ENCODE measurements at places on chromosomes 12 and 14. TPM values are rescaled to one million over a fixed set of nuclear protein-coding genes. Genes with fewer than 3 reads are reported as not detected.

DNA sequence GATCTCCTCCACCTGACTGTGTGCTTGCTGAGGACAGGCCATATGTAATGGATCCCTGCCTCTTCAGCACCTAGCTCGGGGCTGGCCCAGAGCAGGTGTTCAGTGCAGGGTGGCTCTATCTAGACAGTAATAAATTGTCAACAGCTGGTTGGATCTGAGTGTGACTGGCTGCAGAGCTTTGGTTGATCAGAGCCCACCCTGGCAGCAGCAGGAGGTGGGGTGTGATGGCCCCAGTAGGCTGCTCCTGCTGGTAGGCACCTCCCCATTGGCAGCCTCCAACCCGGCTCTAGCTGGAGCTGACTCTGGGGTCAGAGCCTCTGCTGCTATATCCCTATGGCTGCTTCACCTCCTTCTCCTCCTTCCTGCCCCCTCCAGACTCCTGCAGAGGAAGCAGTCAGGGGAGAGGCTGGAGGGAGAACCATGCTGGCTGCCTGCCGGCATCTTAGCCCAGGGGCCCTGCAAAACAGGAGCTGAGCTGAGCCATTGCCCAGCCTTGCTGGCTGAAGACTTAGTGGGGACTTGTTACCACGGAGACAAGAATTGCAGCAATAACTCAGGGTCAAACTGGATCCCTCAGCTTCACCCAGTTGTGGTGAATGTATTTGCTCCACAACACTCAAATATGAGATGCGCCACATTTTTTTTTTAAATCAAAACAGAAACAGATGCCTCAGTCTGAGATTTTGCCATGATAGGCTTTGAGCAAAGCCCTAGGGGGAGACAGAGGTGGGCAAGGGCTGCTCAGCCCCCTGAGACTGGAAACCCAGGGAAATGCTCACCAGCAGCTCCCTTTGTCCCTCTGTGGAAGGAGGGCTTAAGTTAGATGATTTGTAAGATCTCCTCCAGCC is 22.2 kb downstream of the TMEM63C start:
- DNase-seq: no peak

DNA sequence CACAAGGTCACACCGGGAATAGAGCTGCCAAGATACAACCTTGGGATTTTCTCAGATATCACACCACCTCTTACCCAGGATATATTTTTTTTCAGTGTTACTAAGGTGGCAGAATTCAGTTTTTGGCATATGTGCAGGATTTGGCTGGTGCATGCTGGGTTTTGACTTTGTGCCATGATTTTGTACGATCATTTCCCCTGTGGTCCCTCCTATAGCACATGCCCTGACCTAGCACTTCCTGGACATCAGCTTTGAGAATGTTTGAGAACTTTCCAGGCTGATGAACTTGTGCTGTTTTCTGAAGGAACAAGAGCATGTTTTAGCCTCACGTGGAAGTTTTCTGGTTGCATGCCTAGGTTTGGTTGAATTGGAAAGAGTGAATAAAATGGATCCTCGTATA is 11.0 kb upstream of the TBPL2 start:
- DNase-seq: no peak

The AICDA gene
- not detected for polyA plus RNA-seq

GRCh38 chr14:77139540-77140358 is 1.8 kb downstream of the ZDHHC22 start:
- DNase-seq: no peak

- DNase-seq: no peak
Measured at GRCh38 chr12:78156751-78157150, 326.1 kb downstream of the NAV3 start.

The ZFYVE21 gene
- 41.4 TPM for polyA plus RNA-seq

The P2RX2 gene
- polyA plus RNA-seq: 0.44 TPM

DNA sequence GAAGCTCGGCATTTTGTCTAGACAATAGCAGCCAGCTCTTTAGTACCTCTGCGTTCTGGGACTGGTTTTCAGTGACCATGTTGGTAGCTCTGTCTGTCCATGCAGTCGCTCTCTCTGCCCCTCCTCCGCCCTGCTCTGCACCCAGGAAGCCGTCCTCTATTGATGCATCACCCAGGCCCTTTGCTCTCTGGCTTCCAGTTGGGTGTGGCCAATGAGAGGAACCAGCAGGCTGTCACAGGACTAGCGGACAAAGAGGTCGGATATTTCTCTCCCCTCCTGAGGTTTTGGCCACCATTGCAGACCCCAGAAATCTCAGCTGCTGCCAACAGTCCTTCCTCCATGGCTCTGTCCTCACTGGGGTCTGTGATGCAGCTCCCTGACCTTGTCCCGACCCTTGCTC is 180.6 kb downstream of the TMEM132D start:
- DNase-seq: no peak

The LRRC74A gene
- polyA plus RNA-seq: not detected

DNA sequence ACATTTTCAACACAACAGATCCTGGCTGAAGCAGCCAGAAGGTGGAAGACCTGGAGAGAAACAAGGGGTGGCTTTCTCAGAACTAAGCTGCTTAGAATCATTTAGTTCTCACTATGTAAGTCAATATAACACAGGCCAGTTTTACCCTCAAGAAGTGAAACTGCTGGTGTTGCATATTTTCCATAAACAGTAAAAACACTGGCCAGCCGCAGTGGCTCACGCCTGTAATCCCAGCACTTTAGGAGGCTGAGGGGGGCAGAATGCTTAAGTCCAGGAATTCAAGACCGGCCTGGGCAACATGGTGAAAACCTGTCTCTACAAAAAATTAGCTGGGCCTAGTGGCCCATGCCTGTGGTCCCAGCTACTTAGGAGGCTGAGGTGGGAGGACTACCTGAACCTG is 11.6 kb downstream of the STX2 start:
- no peak for DNase-seq

The GNB3 gene
- polyA plus RNA-seq: 11.6 TPM

DNA sequence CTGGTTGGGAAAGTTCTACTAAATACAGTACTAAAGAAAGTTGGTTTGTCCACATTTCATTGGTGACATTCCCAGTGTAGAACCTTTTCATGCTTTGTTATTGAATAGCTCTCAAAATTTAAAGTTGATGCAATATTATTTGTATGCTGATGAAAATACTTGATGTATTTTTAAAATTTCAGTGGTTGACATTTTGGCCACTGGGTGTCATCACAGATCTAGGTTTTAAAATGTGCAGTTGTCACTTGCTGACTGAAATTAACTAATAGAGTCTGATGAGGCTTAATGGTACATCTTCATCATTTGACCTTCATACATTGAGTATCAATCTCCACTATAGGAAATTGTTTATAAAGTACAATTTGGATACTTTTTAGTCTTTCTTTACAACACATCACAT is 37.1 kb downstream of the CMAS start:
- peak; percentile 31 for DNase-seq

DNA sequence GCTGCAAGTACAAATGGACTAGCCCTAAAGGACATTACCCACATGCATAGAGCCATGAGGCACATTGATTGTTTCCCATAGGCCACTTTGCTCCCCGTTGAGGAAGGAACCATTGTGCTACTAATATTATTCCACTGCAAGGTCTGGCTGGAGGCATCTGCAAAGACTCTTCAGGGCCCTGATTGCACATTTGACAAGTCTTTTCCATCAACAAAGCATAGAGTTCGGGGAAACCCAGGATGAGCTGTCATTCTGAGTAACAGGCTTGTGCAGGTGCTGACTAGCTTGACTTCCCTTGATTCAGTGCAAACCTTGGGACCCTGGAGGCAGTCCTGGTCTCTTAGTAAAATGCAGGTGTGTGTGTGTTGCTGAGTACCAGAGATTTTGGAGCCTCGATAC is 73.8 kb downstream of the SUSD6 start:
- DNase-seq: no peak

DNA sequence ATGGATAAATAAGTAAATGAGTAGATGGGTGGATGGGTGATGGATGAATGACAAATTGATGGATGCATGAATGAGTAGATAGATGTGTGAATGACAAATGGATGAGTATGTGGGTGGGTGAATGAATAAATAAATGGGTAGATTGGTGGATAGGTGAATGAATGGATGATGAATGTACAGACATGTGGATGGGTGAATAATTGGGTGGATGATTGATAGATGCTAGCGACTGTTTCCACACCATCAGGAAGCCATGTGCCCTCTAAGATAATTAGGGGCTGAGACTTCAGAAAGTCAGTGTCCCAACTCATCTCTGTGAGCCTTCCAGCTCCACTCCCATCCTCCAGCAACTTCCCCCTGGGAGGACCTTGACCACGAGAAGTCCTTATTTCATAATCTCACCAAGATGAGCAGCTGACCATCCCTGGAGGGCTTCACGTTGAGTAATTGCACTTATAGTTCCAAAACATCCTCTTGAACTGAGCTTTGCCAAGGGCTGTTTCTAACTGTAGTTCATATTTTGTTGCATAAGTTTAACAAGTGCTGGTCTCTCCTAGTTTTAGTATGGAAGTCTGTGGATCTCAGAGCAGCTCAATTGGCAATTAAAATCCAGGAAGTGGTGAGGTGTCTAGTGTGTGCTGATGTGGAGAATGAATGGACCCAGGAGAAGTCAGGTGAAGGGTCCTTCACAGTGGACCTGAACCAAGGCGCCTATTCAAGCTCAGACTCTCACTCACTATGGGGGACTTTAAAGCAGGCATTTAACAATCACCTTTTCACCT is 295.7 kb downstream of the ADGRD1 start:
- DNase-seq: no peak

- no peak for DNase-seq
Measured at GRCh38 chr12:123813349-123813748, 51.2 kb downstream of the DNAH10 start.

GRCh38 chr12:53963434-53964314 is 9.0 kb downstream of the HOXC12 start:
- no peak for DNase-seq

GRCh38 chr12:7695566-7696197 is at the start of gene GDF3:
GDF3 (minus strand) TSS chr12:7695775; CDS start chr12:7695728, 47 bp downstream.
- DNase-seq: peak; percentile 51

GRCh38 chr12:89832336-89832735 is 123.7 kb upstream of the ATP2B1 start:
- DNase-seq: no peak

DNA sequence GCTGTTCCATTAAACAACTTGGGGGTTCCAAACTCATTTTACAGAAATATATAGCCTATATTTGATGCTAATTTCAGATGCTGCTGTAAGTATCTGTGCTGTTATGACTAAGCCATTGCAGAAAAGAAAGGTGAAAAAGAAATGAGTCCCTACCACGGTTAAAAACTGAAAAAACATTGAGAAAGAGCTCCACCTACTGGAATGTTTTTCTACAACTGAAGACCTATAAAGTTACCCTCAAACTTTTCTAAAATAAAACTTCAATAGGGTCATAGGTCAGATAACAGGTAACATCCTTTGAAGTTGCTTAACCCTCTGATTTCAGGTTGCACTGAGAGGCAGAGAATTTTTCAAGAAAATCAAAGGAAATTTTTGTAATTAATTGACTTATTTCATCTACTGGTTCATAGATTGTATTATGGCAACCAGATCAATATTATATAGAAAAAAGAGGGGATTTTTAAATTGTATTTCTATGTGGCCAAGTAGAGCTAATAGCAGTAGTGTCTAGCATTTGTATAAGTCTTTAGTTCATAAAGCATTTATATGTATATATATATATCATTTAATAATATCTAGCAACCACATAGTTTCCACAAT is 279.9 kb downstream of the RPS29 start:
- no peak for DNase-seq

The BIN2 gene
- polyA plus RNA-seq: 9.8 TPM

DNA sequence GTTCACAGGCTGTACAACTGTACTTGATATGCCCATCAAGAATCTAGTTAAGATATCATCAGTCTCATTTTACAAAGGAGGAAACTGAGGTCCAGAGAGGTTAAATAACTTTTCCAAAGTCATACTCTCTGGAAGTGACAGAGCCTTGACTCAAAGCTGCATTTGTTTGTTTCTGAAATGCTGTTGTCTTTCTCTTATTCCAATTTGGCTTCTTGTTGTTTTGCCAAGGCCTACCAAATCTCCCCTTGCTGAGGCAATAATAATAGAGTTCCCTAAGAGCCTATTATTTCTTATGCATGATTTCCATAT is 79.8 kb upstream of the C12orf71 start:
- no peak for DNase-seq

DNA sequence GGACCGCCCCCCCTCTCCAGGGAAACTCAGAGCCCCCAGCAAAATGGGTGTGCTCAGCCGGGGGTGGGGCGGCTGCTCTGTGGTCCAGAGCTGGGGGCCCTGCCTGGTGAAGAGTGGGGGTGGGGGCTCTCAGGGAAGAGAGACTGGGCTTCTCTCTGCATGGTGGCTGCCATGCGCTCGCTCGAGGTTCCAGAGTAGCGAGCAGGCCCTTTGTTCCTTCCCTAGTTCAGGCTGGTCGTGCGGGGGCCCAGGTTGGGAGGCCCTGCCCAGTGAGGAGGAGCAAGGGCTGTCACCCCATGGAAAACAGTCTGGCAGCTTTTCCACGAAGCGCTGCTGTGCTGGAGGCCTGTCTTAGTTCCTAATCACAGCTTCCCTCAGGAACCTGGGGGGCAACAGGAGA is 134.6 kb downstream of the AEBP2 start:
- no peak for DNase-seq

The ACVRL1 gene
- 27.6 TPM for polyA plus RNA-seq

DNA sequence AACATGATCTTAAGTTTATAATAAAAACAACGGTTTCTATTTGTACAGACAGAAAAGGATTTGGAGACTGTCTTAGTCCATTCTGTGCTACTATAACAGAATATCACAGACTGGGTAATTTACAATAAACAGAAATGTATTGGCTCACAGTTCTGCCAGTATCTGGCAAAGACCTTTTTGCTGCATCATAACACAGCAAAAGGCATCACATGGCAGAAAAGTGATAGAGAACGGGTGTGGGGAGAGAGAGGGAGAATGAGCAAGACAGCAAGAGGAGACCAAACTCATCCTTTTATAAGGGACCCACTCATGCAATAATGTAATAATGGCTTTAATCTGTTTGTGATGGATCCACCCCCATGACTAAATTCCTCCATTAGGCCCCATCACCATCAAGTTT is 17.0 kb upstream of the NUDT4 start:
- DNase-seq: no peak

- DNase-seq: peak; percentile 82
Measured at GRCh38 chr14:22872033-22872832, 693 bp downstream of the LRP10 start.

The PGAM5 gene
- polyA plus RNA-seq: 12.7 TPM

The FERMT2 gene
- polyA plus RNA-seq: 50.2 TPM

The MGAT4C gene
- 0.51 TPM for polyA plus RNA-seq

GRCh38 chr14:94960285-94961001 is 190.5 kb upstream of the GSC start:
- no peak for DNase-seq

DNA sequence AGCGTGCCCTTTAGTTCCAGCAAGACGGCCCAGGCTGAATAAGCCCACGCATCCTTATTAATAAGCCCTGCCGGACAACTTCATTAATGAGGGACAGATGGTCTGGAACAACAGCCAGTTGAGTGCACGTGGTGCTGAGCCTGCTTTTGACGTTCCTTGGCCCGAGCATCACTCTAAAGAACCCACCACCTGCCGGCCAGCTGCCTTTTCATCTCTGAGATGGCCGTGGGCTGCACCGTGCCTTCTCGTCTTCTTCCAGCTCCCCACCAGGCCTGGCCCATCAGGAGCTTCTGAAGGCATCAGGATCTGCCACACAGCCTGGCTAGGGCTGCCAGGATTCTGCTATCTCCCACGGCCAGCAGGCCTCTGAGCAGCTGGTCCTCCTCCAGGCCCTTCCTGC is 80.0 kb downstream of the AACS start:
- DNase-seq: no peak

Data from adrenal gland (tissue), 19 donors.